ENCODE measurements at places on chromosomes 1 and 21.
A peak's percentile ranks its signal among the peaks of the same experiment; 100 is the strongest.

DNA sequence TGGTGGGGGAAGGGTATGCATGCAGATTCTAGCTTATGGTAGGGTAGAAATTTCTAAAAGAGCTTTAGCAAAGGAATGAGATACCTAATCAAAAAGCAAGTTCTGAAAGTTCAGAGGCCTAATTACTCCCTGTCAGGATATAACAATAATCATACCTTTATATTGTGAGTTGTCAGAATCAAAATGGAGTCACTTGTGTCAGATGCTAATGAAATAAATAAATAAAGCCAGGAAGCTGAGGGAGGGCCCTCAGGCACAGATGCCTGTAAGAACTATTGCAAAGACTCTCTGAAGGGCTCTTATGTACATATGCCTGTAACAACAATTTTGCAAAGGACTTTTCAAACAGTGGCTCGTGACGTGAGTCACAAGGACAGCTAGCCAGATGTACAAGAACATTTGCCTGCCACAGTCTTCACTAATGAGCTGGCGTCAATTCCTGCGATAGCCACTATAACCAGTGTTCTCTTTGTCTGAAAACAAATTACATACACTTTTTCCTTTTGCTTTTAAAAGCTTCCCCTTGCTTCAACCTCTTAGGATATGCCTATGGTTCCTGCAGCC lies 27.4 kb upstream of the DNASE2B start:
- DNase-seq = no peak

- DNase-seq = no peak
Observed at GRCh38 chr1:151187205-151187604, 2.8 kb downstream of the VPS72 start.

GRCh38 chr1:219790834-219791615 lies 137.3 kb downstream of the SLC30A10 start:
- no peak for DNase-seq

DNA sequence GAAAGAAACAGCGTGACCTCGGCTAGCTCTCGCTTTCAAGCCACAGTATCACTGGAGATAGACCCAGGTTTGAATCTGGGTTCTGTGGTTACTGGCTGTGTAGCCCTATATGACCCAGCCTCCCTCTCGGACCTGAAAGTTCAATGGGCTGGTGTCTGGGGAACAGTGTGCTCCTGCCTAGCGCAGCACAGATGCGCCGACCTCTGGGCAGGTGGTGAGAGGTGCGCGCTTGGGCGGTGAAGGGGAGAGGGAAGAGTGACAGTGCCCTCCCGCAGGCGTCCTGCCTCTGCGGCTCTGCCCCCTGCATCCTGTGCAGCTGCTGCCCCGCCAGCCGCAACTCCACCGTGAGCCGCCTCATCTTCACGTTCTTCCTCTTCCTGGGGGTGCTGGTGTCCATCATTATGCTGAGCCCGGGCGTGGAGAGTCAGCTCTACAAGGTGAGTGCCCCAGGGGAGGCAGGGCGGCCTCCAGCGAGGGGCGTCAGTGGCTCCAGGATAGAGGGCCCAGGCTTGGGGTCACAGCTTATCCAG lies 10.5 kb downstream of the SERINC2 start:
- peak; percentile 96 for DNase-seq

- no peak for DNase-seq
Observed at GRCh38 chr1:3729594-3730542, 22.4 kb upstream of the CCDC27 start.

DNA sequence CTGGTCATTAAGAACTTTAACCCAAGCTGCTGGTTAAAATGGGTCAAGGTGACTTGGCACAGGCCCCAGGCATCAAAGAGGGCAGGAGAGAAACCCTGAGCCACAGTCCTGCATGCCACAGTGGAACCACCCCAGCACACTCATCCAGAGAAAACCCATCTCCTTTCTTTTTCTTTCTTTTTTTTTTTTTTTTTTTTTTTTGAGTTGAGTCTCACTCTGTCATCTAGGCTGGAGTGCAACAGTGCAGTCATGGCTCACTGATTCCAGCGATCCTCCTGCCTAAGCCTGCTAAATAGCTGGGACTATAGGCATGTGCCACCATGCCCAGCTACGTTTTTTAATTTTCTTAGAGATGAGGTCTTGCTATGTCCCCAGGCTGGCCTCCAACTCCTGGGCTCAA lies 109.2 kb upstream of the RAB4A start:
- DNase-seq = no peak
